NCI-H446 (cell line): ENCODE measurements at places on chromosomes 7 and 10.

DNA sequence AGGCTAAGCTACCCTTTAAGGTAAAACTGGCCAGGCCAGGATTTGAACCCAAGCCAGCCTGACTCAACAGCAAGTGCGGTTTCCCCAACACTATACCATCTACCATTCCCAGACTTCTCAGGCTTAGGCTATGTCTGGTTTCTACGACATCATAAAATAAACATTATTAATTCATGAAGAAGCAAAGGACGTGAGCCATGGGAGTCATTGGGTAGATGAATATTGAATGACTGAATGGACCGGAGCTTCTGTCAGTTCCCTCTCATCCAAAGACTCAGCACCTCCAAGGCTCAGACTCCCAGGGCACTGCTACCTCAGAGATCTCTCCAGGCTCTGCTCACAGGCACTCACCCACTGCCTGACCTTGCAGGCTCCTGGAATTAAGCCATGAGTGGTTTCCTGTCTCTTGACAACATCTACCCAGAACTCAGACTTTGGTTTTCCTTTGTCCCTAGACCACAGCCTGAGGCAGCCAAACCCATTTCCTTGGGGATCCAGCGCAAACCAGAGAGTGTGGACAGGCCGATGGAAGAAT lies 64.6 kb upstream of the STEAP1B start:
- DNase-seq, result no peak

DNA sequence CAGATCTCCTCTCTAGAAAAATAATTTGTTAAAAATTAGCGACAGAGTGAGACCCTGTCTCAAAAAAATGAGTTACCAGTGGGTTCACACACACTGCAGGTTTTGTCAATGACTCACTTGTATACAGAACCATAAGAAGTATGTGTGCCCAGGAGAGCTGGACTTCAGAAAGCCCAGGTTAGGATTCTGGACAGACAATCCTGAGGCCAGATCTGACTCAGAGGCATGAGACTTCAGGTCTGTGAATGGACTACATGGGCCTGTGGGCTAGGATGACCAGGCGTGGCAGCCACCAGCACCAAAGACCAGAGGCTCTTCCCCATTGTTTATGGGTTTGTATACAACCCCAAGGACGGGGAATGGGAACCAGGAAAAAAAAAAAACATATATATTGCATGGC lies 9.3 kb upstream of the ZNF438 start:
- DNase-seq, result no peak

DNA sequence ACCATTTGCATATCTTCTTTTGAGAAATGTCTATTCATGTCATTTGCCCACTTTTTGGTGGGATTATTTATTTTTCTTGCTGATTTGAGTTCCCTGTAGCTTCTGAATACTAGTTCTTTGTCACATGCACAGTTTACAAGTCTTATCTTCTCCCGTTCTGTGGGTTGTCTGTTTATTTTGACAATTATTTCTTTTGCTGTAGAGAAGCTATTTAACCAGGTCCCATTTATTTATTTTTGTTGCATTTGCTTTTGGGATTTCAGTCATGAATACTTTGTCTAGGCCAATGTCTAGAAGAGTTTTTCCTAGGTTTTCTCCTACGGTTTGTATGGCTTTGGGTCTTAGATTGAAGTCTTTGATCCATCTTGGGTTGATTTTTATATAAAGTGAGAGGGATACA lies 32.9 kb downstream of the GPR22 start:
- no peak for DNase-seq

DNA sequence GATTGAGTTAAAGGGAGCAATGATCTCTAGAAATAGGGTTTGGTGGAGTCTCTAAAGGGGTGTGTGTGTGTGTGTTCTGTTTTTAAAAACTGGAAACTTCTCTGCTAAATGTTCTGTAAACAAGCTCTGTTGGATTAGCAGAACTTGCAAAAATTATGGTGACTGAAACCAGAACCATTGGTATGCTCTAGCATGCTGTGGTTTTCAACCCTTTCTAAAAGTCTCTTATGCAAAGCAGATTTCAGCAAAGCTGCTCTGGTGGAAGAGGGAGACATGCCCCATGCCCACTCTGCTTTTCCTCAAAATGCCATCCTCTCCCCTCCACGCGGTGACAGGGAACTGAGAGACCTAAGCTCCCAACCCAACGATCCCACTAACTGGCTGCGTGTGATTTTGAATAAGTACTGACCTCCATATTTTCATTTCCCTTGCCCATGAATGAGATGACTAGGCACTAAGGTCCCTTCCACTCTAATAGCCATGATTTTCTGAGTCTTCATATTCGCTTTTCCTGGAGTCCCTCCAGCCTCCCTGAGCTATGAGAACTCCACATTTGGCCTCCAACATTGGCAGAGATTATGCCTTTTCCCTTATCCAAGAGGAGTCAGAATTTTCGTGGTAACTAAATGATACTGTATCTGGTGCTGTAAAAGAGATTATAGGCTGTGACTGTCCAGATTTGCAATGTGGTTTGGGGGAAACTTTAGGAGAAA lies 117.3 kb upstream of the PALS2 start:
- no peak for DNase-seq

DNA sequence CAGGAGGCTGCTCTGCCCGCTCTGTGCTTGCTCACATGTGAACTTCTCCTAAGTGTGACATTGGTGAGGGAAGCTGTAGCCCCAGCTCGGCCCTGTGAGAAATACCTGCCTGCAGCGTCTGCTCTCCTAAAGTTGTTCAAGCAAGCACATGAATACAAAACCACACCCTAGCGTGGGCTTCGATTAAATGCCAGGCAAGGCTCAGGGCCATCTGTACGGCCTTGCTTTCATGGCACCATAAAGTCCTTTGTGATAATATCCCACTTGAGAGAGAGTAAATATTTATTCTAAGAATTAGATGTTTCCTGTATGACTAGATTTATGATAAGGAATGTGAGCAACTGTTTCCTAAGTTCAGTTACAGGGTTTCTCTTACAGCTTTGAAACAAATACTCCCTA lies 262.8 kb upstream of the KLF14 start:
- no peak for DNase-seq

DNA sequence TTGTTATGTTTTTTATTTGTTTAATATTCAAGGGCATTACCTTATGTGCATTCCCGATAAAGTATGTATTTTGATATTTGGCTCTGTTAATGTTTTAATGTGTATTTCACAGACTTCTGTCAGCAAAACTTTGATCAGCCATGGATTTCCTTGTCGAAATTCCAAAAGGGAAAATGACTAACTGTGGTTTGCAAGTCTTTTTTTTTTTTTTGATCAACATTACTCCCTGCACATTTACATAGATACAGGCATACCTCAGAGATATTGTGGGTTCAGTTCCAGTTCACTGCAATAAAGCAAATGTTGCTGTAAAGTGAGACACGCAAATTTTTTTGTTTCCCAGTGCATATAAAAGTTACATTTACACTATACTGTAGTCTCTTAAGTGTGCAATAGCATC lies 351.9 kb downstream of the CXCL12 start:
- DNase-seq, result no peak

GRCh38 chr7:3544202-3544601 lies 243.2 kb downstream of the SDK1 start:
- no peak for DNase-seq

GRCh38 chr7:116630932-116631671 lies 40.9 kb upstream of the MET start:
- no peak for DNase-seq

GRCh38 chr10:20117471-20117870 lies 301.2 kb downstream of the PLXDC2 start:
- DNase-seq, result no peak

GRCh38 chr7:2529161-2530070 lies 9.8 kb downstream of the LFNG start:
- DNase-seq, result no peak

DNA sequence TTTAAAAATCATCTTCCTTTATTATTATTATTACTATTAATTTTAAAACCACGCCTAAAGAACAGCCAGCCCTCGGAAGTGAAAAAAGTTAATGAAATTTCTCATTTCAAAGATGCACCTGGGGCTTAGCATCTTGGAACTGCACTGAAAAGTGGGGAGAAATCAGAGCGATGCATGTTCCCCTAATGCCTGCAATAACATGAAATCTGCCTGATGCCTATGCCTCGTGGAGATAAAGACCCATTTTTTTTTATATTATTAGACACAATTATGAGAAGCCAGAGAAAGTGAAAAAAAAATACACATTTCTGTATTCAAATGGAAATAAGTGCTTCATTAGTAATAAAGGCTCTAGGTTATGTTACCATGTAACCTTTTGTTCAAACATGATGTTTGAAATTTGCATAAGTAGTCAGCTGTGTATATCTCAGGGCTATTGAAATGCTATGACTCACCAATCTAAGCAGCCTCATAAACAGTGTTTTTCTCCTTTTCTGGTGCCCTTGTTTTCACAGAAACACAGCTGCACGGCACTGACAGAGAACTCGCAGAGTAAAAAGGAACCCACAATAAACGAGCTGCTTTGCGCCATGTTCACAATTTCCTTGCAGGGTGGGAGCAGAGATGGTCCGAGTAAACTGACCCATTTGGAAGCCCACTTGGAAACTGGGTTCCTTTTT lies 175.8 kb upstream of the PRKCQ start:
- no peak for DNase-seq

GRCh38 chr10:71748671-71749191 lies 24.6 kb downstream of the VSIR start:
- no peak for DNase-seq

DNA sequence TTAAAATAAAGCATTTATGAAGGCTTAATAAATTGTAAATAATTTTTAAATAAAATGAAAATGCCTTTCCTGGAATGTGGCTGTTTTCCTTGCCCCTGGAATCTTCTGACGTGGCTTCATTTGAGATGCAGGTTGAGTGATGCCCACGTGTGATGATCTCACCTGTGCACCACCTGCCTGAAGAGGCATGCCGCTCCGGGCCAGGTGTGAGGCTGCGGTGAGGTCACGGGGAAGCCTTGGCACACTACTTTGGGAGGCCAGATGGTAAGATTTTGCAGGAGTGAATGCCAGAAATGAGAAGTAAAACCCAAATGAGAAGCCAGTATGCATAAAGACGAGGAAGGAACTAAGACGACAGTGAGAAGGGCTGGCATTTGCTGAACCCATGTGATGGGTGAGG lies 36.2 kb downstream of the GOT1 start:
- no peak for DNase-seq

DNA sequence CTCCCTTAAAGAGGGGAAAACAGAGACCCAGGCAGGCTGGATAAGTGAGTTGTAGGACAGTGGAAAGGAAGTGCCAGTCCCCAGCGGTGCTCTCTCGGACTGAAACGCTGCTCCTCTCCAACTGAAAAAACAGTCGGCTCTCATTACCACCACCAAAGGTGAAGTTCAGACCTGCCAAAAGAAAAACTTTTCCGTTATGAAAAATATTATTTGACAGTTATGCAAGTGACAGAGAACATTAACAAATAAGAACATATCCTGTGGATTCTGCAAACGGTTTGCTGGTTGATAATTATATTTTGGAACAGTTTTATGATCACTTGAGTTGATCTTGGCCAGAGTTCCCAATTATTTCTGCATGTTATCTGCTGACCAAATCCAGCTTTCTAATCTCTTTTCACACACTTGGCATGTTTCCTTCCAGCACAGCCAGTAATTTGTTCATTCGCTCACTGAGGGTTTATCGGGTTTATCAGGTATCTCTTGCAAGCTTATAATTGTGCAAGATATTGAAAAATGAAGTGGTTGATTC lies 82.6 kb downstream of the PTPRE start:
- DNase-seq, result no peak

GRCh38 chr10:99621454-99622251 lies 1.4 kb upstream of the SLC25A28 start:
- DNase-seq, result no peak

DNA sequence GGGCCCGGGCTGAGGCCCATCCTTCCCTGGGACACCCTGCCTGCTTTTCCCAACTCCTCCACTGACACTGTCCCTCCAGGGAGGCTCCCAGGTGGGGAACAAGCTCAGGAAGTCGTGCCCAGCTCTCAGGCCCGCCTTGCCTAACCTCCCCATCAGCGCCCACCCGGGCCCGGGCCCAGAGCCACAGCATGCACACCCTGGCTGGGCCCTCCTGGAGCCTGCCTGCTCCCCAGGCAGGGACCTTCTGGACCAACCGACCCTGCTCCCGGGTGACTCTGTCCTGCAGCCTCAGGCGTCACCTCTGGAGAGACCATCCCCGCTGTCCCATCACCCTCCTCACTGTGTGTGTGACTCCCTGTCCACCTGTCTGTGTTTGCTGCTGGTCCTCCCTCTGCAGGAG lies 1.8 kb upstream of the TMEM184A start:
- no peak for DNase-seq

DNA sequence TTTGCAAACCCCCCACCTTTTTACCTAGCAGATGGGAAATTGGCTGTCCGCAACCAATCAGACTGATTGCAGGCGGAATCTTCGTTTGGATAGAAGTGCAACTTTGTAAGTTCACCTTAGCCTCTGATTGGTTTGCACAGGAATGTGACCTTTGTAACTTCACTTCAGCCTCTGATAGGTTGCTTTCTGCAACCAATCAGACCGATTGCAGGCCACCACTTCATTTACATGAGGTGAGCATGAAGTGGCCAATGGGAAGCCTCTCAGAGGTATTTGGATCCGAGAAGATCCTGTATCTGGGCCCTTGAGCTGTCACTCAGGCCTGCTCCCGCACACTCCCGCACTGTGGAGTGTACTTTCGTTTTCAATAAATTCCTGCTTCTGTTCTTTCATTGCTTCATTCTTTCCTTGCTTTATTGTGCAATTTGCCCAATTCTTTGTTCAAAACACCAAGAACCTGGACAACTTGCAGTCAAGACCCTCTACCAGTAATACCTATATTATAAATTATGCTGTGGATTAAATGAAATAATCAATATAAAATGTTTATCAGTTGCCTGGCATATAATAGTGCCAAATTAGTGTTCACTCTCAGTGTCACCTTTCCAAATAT lies 491.4 kb downstream of the PLXNA4 start:
- no peak for DNase-seq
